ENCODE measurements at places on chromosomes 5 and 9. TPM values are rescaled to one million over a fixed set of nuclear protein-coding genes. Genes with fewer than 3 reads are reported as not detected.

The PCDHB3 gene
- total RNA-seq, result not detected

- no peak for DNase-seq
- H3K36me3 ChIP-seq, result no peaks in the 10 kb centered on the region
- no peaks in the 10 kb centered on the region for H3K4me1 ChIP-seq
- H3K27me3 ChIP-seq, result peaks cover 2% of the 10 kb centered on the region
- no peak overlapping the region for H3K27ac ChIP-seq
Measured at GRCh38 chr9:110316261-110317075, 21.2 kb downstream of the TXNDC8 start.

The MYMK gene
- total RNA-seq, result not detected

DNA sequence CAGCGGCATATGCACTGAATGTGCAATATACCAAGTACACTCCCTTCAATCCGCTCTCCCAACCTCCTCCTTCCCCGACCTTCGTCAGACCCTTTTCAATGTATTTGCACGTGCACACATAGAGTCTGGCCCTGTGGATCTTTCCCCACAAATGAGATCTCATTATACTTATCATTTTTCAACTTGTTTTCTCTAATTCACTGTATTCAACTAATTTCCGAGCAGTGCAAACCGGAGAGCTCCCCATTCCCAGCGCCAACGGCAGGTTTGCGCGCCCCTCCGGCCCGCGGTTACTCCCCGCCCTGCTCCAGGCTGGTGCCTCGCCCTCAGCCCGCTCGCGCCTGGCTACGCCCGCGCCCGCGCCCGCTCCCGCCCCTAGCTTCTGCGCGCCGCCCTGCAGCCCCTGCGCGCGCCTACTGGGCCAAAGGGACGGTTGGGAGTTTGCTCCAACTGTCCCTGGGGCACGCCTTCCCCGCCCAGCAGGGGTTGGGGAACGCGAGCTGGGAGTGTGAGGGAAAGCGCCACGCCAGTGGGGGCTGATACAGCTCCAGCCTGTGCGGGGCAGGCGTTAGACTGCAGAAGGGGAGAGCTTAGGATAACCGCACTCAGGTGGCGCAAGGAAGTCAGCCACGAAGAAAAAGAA, 3.3 kb upstream of the CDC20B start:
- H3K4me1 ChIP-seq, result peaks cover 39% of the 10 kb centered on the region
- peaks cover 77% of the 10 kb centered on the region for H3K27me3 ChIP-seq
- H3K4me3 ChIP-seq, result peak overlapping the region; percentile 33

DNA sequence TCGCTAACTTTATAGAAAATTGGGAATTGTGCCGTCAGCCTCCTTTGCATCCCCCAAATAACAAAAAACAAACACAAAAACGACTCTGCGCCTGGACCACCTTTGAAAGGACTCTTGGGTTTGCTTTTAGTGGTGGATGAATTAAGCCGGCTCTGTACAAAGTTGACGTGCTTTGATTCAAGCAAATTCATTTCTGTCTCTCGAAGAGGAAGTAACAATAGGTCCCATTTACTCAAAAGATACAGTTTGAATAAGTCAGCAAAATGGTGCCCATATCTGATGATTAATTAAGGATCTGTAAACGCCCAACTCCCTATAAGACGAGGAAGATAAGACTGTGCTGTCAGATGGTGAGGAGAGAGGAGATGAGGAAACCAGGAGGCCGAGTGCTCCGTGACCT, 67.8 kb downstream of the AK8 start:
- H3K4me1 ChIP-seq, result peaks cover 2% of the 10 kb centered on the region
- H3K27me3 ChIP-seq, result peaks cover 51% of the 10 kb centered on the region
- H3K27ac ChIP-seq, result no peak overlapping the region
- no peak overlapping the region for H3K4me3 ChIP-seq
- DNase-seq, result no peak
- no peaks in the 10 kb centered on the region for H3K36me3 ChIP-seq

GRCh38 chr5:153571162-153571561, 80.7 kb downstream of the GRIA1 start:
- H3K4me3 ChIP-seq, result no peak overlapping the region
- H3K4me1 ChIP-seq, result no peaks in the 10 kb centered on the region
- no peaks in the 10 kb centered on the region for H3K27me3 ChIP-seq
- no peak for DNase-seq
- H3K27ac ChIP-seq, result no peak overlapping the region
- H3K36me3 ChIP-seq, result no peaks in the 10 kb centered on the region

The NRG2 gene
- not detected for total RNA-seq

The TJP2 gene
- total RNA-seq, result 37.2 TPM

The TSSK1B gene
- total RNA-seq, result not detected

GRCh38 chr5:129077433-129078075, 17.0 kb upstream of the ISOC1 start:
- H3K4me1 ChIP-seq, result no peaks in the 10 kb centered on the region
- H3K27me3 ChIP-seq, result peaks cover 2% of the 10 kb centered on the region
- no peak overlapping the region for H3K27ac ChIP-seq
- no peak overlapping the region for H3K4me3 ChIP-seq
- no peaks in the 10 kb centered on the region for H3K36me3 ChIP-seq

GRCh38 chr5:135735831-135736230, 98.6 kb upstream of the SLC25A48 start:
- H3K4me1 ChIP-seq, result no peaks in the 10 kb centered on the region
- H3K36me3 ChIP-seq, result no peaks in the 10 kb centered on the region
- H3K4me3 ChIP-seq, result no peak overlapping the region
- DNase-seq, result no peak
- no peak overlapping the region for H3K27ac ChIP-seq

The CER1 gene
- total RNA-seq, result not detected

- peaks cover 21% of the 10 kb centered on the region for H3K4me1 ChIP-seq
- no peaks in the 10 kb centered on the region for H3K27me3 ChIP-seq
- H3K27ac ChIP-seq, result peak overlapping the region; percentile 11
- H3K4me3 ChIP-seq, result no peak overlapping the region
- peak; percentile 60 for DNase-seq
Measured at GRCh38 chr5:139251281-139251687, 42.3 kb upstream of the MATR3 start.

DNA sequence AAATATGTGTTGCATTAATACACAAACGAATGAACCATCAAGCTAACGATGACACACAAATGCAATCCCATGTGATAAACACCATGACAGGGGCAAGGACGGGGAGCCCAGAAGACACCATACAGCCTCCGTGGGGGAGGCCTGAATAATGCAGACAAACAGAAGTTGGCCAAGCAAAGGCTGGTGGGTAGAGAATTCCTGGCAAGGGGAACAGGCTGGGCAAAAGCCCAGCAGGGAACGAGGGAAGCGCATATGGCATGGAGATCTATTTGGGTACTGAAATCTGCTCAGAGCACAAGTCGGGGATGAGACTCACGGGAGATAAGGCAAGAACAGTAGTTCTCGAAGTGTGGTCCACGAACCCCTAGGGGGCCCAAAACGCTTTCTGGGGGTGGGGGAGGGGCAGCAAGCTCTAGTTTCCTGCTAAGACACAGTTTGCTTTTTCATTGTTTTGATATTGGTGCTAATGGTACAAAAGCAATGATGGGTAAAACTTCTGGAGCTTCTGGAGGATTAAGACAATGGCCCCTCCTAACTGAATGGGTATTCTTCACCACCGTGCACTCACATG, 42.9 kb upstream of the FBXW11 start:
- no peak for DNase-seq
- no peak overlapping the region for H3K4me3 ChIP-seq
- no peak overlapping the region for H3K27ac ChIP-seq
- H3K36me3 ChIP-seq, result peaks cover 81% of the 10 kb centered on the region
- peaks cover 13% of the 10 kb centered on the region for H3K4me1 ChIP-seq

- no peak overlapping the region for H3K27ac ChIP-seq
- peaks cover 21% of the 10 kb centered on the region for H3K27me3 ChIP-seq
- peaks cover 3% of the 10 kb centered on the region for H3K4me1 ChIP-seq
- no peak for DNase-seq
- H3K4me3 ChIP-seq, result no peak overlapping the region
- H3K36me3 ChIP-seq, result no peaks in the 10 kb centered on the region
Measured at GRCh38 chr5:148719605-148720004, 65.3 kb upstream of the HTR4 start.

The FSTL4 gene
- not detected for total RNA-seq

GRCh38 chr5:131509801-131510200, 125.2 kb downstream of the RAPGEF6 start:
- no peaks in the 10 kb centered on the region for H3K27me3 ChIP-seq
- no peak for DNase-seq
- no peak overlapping the region for H3K27ac ChIP-seq
- H3K4me1 ChIP-seq, result peaks cover 19% of the 10 kb centered on the region
- peaks cover 31% of the 10 kb centered on the region for H3K36me3 ChIP-seq

DNA sequence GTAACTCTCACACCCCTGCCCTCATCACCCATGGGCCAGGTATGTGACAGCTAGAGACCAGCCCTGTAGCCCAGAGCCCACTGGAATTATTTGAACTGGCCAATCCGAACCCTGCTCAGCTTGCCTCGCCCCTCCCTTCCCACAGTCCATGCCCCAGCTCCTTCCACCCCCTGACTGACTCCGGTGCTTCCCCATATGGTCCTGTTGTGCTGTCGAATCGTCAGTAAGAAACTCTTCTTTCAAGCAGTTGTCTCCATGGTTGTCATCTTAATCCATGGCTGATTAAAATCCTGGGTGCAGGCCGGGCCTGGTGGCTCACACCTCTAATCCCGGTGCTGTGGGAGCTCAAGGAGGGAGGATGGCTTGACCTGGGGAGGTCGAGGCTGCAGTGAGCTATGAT, 118.5 kb downstream of the COL23A1 start:
- no peak for DNase-seq
- no peak overlapping the region for H3K4me3 ChIP-seq
- no peaks in the 10 kb centered on the region for H3K4me1 ChIP-seq
- H3K27me3 ChIP-seq, result no peaks in the 10 kb centered on the region
- H3K27ac ChIP-seq, result no peak overlapping the region

The TMEM252 gene
- total RNA-seq, result not detected

GRCh38 chr5:179142434-179143198, 82.4 kb downstream of the ZNF354C start:
- peak overlapping the region; percentile 41 for H3K27ac ChIP-seq
- H3K36me3 ChIP-seq, result peaks cover 2% of the 10 kb centered on the region
- peaks cover 23% of the 10 kb centered on the region for H3K4me1 ChIP-seq
- DNase-seq, result peak; percentile 22
- H3K27me3 ChIP-seq, result no peaks in the 10 kb centered on the region

GRCh38 chr5:178230879-178231538, 1.6 kb downstream of the PHYKPL start:
- peaks cover 79% of the 10 kb centered on the region for H3K4me1 ChIP-seq
- H3K4me3 ChIP-seq, result peak overlapping the region; percentile 89
- H3K27ac ChIP-seq, result peak overlapping the region; percentile 82
- no peak for DNase-seq
